ENCODE measurements at places on chromosomes 3 and 15. TPM values are rescaled to one million over a fixed set of nuclear protein-coding genes. Genes with fewer than 3 reads are reported as not detected.

Gene GCSAM
- total RNA-seq, result not detected

Gene CNTN3
- total RNA-seq, result 1.8 TPM

Gene CPN2
- not detected for total RNA-seq

Gene HYKK
- total RNA-seq, result 2.6 TPM

Gene BBX
- 53.5 TPM for total RNA-seq

Gene SPRED1
- total RNA-seq, result 21.4 TPM

Gene CDHR4
- not detected for total RNA-seq

Gene ILDR1
- not detected for total RNA-seq

Gene SLITRK3
- total RNA-seq, result not detected

Gene SLC4A7
- 159 TPM for total RNA-seq

Gene ATRIP
- total RNA-seq, result 11.3 TPM
